Cerebellar nuclear complex (tissue), 1 donor: ENCODE measurements at places on chromosomes 12 and 14.

DNA sequence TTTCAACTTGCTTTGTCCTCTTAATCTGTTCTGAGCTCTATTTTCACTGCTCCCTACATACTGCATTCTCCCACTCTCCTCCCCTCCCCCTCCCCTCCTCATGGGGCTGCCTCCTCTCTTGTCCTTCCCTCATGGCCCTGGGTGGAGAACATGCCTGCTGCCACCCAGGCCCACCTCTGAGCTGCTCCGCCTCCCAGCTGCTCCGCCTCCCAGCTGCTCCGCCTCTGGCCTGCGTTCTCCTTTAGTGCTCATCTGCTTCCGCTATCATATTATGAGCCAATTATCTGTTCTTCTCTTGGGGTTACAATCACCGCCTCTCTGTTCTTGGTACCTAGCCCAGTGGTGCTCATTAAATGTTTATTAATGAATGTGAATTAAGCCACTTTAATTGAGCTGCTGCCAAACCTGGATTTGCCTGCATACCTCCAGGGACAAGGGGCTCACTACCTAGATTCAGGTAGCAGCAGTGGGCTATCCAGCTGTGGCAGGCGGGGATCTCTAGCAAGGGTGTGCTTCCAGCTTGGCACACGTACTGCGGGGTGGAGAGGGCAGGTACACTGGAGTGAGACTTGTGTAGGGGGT lies 32.0 kb upstream of the FAM181A start:
- no peak for DNase-seq

- DNase-seq = no peak
These were observed 101.0 kb downstream of the SINHCAF start for GRCh38 chr12:31224768-31225448.

DNA sequence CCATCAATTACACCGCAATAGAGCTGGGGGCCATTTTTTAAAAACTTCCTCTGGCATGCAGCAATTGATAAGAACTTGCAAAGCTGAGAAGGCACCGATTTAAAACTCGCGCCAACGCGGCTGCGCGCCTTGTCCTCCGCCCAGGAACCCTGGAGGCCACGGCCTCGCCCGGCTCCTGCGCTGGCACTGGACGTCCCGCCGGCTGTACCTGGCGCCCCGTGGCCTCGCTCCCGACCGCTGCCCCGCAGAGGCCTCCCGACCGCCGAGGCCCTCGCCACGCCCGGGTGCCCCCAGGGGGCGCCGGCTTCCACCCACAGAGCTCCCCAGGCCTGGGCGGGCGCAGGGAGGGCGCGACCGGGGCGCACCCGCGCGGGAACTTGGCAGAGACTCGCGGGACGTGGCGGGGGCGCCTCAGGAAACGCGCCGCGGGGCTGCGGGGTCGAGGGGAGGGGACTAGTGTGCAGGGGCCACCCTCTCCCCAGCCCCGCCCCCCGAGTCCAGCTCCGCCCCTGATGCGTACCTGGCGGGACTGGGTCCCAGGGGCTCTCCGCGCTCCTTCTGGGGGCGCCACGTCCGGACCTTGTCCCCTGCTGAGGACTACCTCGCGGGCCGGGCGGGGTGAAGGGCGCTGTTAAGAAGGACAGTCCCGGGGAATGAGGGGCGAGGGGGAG lies 65.7 kb downstream of the TNFAIP2 start:
- no peak for DNase-seq

DNA sequence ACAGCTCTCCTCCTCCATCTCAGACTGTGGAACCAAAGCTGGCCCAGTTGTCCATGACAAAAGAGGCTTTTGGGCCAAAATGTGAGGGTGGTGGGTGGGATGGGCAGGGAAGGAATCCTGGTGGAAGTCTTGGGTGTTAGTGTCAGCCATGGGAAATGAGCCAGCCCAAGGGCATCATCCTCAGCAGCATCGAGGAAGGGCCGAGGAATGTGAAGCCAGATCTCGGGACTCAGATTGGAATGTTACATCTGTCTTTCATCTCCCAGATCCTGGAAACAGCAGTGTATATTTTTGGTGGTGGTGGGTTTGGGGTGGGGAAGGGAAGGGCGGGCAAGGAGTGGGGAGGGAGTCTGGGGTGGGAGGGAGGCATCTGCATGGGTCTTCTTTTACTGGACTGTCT lies 11.8 kb upstream of the TAMALIN start:
- no peak for DNase-seq

GRCh38 chr12:12612358-12612757 lies 682 bp downstream of the CREBL2 start:
- no peak for DNase-seq

- no peak for DNase-seq
These were observed 84.3 kb upstream of the NCOR2 start for GRCh38 chr12:124651516-124652273.

GRCh38 chr12:105878964-105879363 lies 259.8 kb downstream of the NUAK1 start:
- DNase-seq = no peak

DNA sequence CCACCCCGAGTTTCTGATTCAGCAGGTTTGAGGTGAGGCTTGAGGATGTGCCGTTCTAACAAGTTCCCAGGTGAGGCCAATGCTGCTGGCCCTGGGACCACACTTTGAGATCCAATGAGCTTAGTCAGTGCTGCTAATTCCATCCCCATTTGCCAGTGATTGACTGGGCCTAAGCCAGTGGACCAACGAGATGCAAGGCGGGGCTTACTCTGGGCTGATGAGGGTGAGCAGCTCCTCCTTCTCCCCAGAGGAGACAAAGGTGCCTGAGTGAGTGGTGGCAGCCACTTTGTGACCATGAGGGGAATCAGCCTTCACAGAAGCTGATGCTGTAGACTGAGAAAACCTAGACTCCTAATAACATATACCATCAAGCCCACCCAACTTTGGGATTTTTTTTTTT lies 23.1 kb upstream of the HNF1A start:
- no peak for DNase-seq

GRCh38 chr14:66403183-66403582 lies 83.0 kb upstream of the CCDC196 start:
- DNase-seq = no peak

DNA sequence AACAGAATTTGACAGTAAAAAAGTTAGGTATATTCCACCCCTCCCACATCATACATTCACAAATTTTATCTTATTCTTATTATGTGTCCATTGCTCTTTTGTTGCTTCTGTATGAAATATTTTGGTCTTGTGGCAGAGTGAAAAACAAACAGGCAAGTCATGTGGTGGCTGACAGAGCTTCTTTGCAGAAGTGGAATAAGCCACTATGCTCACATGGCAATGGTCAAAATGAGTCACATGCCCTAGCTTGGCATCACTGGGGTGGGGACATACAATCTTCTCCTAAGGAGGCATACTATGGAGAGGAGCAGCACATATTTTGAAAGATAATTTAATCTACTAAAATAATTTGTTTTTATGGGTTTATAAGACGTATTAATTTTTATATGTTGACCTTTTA lies 27.7 kb upstream of the CMA1 start:
- no peak for DNase-seq

DNA sequence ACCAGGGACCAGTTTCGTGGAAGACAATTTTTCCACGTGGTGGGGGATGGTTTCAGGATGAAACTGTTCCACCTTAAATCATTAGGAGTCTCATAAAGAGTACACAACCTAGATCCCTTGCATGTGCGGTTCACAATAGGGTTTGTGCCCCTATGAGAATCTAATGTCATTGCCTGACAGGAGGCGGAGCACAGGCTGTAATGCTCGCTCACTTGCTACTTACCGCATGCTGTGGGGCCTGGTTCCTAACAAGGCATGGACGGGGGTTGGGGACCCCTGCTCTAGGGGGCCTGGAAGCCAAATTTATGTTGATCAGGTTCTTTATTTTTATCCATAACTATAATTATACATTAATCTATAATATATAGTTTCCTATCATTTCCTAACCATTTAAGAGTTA lies 315.3 kb downstream of the MED13L start:
- DNase-seq = no peak

GRCh38 chr14:80100681-80101080 lies 110.6 kb downstream of the DIO2 start:
- DNase-seq = no peak

GRCh38 chr14:102593825-102594137 lies 1.3 kb downstream of the RCOR1 start:
- no peak for DNase-seq

DNA sequence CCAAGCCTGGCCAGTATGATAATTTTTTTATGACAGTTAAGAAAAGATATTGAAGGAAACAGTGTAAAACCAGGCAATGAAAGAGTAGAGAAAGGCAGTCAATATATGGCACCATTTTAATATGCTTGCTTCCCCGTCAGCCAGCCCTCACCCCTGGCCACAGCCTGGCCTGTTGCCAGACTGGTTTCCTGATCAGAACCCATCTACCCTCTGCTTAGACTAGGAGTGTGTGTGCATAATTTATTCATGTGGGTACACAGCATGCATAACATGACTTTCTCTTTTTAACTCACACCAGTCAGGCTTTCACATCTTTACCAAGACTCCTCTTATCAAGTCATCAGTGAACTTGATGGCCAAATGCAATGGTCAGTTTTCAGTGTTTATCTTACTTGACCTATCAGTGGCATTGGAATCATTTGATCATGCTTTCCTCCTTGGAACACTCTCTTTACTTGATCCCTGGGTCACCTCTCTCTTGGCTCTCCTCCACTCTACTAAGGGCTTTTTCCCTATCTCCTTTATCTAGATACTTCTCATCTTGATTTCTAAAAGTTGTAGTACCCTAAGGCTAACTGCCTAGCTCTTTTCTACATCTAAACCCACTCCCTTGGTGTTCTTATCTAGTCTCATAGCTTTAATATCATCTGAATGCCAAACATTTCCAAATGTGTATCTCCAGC lies 10.0 kb upstream of the GPR19 start:
- no peak for DNase-seq

DNA sequence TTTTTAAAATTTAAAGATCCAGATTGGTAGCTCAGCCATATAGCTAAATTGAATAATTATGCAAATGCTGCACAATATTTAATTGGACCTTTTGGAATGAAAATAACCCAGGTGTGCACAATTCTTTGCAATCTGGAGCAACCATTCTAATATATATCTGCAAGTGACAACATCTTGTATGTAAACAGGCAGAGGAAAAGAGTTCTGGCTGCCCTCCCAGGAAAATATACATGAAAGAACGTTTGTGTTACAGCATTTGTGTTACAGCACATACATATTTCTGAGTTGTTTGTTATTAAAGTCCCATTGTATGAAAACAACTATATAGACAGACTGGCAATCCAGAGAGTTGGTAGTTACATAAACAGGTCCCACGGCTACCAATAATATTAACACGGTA lies 377.5 kb downstream of the DIO2 start:
- no peak for DNase-seq

- no peak for DNase-seq
These were observed 180.0 kb downstream of the KITLG start for GRCh38 chr12:88400302-88400701.

DNA sequence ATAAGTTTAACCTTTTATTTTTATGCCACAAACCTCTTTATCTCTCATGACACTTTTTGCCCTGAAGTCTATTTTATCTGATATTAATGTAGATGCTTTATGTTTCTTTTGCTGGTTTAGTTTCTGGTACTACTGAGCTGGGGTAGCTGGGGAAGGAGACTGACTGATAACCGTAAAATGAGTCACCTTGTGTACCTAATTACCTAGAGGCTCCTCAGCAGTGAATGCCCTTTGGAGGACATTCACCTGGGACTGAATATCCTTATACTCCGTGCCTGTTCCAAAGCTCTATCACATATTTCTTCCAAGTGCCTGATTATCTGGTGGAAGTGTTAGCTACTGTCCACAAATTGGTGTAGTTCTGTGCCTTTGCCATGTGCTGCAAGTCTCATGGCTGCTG lies 13.9 kb downstream of the ATL1 start:
- no peak for DNase-seq

DNA sequence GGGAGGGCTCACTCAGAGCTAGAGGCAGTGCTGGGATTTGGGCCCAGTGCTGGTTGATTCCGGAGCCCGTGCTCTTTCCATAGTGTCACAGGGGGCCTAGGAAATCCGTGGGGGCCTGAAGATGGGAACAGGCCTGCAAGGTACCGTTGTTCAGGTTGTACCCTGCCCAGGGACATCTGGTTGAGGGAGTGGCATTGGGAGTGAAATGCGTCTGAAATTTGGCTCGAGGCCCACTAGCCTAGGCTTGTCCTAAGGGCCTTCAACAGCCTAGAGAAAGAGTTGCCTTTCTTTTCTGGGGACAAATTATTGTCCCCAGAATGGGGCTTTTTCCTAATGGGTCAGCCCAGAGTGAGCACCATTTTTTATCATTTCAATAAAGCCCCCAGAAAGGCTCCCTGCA lies 26.4 kb upstream of the FAM222A start:
- DNase-seq = no peak

GRCh38 chr12:68374307-68374982 lies 42.3 kb upstream of the MDM1 start:
- no peak for DNase-seq
